ENCODE measurements at places on chromosomes 2 and 18. TPM values are rescaled to one million over a fixed set of nuclear protein-coding genes. Genes with fewer than 3 reads are reported as not detected.
A peak's percentile ranks its signal among the peaks of the same experiment; 100 is the strongest.

DNA sequence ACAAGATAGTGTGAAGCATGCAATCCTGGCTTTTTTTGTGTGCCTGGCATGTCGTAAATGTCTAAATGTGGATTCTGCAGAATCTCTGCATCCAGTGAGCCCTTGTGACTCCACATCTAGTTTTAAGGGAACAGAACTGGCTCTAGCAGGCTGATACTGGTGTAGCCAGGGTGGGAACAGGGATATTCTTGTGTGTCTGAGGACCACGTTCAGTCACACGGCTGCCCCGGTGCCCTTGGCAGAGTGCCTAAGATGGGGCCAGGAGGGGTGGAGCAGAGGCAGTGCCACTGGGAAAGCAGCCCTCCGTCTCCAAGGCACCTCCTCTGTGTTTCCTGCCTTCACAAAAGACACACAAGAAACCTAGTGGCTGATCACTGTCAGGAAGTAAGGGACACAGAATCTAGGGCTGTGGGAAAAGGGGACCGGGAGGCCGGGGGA is 91.5 kb upstream of the PARD3B start:
- DNase-seq = peak; percentile 68

DNA sequence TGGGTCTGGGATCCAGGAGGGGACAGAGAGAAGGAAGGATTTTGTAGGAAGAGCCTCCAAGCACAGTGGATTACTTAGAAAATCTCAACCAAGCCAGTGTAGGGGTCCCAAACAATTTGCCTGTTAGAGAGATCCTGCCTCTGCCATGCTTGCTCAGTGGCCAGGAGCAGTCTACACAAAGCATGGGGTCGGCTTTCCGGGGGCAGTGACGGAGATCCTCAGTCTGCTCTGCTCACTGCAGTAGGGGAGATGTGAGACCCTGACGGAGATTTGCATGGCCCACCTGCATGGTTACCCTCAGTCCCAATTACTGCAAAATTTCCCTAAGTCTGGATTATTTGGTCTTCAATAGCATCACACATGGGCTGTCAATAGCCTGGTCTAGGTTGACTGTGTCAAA is 385.2 kb downstream of the CMPK2 start:
- no peak for DNase-seq

- no peak for DNase-seq
Observed at GRCh38 chr2:126771501-126772195, 115.7 kb downstream of the GYPC start.

- no peak for DNase-seq
Observed at GRCh38 chr18:36481201-36481657, 183.7 kb downstream of the FHOD3 start.

GRCh38 chr2:38274286-38275276 is 102.5 kb downstream of the ATL2 start:
- DNase-seq = peak; percentile 85

- no peak for DNase-seq
Observed at GRCh38 chr2:172120118-172120517, 17.4 kb upstream of the DLX2 start.

DNA sequence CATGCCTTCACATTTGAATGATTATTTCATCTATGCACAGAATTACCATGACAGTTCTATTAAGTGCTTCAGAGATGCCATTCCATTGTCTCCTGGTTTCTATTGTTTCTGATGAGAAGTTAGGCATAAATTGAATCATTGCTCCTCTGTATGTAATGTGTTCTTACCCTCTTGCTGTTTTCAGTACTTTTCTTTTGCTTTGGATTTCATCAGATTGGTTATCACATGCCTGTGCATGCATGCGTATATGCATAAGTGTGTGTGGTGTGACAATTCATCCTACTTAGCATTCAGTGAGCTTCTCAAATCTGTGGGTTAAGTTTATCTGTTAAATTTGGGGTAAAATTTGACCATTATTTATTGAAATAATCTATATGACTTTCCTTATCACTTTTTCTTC is 263.3 kb upstream of the RND3 start:
- no peak for DNase-seq

PREPL gene
- total RNA-seq = 46.0 TPM

MBD5 gene
- total RNA-seq = 32.5 TPM

PROM2 gene
- total RNA-seq = 5.6 TPM

Measured in left lung (tissue), 14 donors.